ENCODE measurements at places on chromosomes 7 and 10.

GRCh38 chr7:32490127-32490796 is at the start of gene LSM5:
Gene LSM5 (minus strand): TSS chr7:32490380. CDS start chr7:32490365, 15 bp downstream.
- DNase-seq, result peak; percentile 84

DNA sequence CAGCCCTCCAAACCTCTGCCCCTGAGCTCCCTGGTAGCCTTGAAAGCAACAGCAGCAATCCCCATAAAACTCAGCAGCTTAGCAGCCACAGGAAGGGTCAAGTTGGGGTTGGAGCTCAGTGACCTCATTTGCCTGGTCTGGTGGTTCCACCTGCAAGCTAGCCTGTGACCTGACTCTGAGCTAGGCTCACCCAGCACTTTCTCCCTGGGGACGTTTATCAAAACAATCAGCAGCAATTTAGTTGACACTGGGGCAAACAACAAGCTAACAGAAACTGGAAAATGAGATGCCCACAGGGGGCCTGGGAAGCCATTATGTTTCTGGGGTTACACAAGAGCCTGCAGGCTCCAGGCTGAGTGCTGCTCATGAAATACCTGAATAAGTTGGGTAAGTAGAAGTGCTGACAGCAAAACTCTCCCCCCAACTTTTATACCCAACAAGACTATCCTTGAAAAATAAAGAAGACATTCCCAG is 22.4 kb upstream of the CRYGN start:
- no peak for DNase-seq

DNA sequence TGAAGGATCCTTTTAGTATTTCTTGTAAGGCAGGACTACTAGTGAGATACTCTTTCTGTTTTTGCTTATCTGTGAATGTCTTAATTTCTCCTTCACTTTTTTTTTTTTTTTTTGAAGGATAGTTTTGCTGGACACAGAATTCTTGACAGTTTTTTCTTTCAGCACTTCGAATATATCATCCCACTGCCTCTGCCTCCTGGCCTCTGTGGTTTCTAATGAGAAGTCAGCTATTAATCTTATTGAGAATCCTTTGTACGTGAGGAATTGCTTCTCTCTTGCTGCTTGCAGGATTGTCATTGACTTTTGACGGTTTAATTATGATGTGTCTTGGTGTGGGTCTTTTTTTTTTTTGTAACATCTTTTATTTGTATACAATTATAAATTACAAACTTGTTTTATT is 12.6 kb upstream of the WAC start:
- no peak for DNase-seq

GRCh38 chr10:6141296-6142151 is 52.7 kb downstream of the RBM17 start:
- DNase-seq, result no peak

DNA sequence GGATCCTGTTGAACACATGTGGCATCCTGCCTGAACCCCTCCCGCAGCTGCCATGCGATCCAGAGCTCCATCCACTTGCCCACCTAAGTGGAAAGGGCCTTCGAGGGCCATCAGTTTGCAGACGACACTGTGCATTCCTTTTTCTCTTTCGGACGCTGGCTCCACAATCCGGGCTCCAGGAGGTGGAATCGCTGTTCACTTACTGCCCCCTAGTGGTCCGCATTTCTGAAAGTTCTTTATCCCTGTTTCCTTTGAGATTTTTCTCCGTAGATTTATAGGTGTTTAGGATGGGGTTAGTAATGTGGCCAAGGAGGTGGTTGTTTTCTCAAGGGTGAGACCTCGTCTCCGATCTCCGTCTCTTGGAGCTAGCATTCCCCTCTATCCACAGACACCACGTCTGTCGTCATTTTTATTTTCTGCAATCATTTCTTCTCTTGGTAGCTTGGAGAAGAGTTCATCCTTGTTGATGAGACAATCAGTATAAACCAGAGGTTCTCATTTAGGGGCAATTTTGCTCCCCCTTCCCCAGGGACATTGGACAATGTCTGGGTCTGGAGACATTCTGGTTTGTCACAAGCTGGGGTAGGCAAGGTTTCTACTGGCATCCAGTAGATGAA is 204.6 kb downstream of the ARHGAP21 start:
- no peak for DNase-seq

GRCh38 chr7:91436655-91437054 is 172.4 kb downstream of the FZD1 start:
- no peak for DNase-seq

DNA sequence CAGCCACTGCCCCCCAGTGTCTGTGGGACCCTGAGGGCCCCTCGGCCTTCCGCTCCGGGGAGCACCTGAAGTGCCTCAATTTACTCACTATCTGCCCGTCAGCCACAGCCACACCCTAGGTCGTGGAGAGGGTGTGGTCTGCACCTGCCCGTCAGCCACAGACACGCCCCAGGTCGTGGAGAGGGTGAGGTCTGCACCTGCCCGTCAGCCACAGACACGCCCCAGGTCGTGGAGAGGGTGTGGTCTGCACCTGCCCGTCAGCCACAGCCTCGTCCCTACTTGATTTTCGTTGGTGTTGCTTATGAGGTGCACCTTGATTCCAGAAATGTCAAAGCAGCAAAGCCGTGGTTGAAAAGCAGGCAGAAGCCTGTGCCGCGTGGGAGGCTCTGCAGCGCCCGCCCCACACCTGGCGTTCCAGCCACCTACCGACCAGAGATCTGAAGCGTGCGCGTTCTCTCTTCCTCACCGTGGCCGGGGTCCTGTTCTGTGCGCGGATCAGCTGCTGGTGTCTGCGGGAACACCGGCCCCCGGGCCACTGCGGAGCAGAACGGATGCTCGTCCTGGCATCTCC is 101.6 kb downstream of the DYNC2I1 start:
- DNase-seq, result no peak

DNA sequence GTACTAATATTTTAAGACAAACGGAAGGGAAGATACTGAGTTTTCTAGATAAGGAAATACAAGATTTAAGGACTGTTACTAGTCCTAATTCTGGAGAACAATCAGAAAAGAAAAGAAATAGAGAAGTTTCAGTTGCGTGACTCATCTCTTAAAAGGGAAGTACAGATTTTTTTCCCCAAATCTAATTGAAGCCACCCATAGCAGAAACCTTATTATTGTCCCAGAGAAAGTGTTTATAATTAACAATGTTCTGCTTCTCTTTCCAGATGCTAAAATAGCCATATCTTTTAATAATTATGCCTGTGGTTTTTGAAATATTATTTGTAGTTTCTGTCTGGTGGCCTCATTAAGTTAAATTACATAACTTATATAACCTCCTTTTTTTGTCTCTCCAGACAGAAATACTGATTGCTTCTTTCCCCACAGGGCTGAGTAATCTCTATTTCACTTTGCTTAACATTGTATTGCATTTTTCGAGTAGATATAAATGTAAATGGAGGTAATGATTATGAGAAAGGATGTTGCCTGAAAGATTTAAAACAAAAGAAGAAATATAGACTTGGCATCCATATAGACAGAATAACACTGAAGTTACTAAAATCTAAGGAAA is 240.7 kb upstream of the MBL2 start:
- no peak for DNase-seq

DNA sequence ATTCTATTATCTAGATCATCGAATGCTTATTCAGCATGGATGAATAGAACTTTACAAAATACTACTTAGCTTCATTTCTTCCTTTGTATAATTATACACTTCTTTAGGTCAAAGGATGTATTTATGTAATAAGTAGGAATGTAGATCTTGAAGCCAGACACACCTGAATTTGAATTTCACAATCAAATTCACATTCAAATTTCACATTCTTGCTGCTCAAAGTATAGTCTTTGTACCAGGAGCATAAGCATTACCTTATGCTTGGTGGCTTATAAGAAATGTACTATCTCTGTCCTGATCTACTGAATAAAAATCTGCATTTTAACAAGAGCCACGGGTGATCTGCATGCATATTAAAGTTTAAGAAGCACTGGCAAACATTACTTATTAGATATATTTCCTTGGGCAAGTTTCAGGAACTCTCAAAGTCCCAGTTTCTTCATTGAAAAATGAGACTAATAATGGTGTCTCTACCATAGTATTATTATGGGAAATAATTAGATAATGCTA is 112.8 kb downstream of the CACNA2D1 start:
- DNase-seq, result no peak

GRCh38 chr10:100370714-100371481 is 23.9 kb downstream of the SCD start:
- peak; percentile 32 for DNase-seq

- no peak for DNase-seq
Observed at GRCh38 chr10:48574322-48574796, 30.5 kb downstream of the ARHGAP22 start.

DNA sequence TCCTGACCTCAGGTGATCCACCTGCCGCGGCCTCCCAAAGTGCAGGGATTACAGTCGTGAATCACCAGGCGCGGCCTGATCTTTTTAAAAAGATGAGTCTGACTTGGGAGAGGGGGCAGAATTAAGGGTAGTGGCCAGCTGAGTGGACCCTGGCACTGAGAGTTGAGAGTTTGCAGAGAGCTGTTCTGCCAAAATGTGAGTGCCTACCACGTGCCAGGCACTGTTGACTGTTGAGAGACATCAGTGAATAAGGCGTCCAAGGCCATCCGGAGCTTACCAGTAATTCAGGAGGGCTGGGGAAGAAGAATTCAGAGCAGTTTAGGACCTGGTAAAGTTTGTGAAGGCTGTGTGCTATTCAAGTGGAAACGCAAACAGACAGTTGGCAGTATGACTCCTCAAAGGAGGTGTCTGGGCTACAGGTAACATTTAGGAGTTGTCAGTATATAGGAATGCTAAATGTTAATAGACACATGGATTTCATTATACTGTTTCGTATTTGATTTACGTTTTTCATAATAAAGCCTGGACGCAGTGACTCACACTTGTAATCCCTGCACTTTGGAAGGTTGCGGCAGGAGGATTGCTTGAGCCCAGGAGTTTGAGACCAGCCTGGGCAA is 1.5 kb downstream of the NIPSNAP2 start:
- DNase-seq, result no peak

DNA sequence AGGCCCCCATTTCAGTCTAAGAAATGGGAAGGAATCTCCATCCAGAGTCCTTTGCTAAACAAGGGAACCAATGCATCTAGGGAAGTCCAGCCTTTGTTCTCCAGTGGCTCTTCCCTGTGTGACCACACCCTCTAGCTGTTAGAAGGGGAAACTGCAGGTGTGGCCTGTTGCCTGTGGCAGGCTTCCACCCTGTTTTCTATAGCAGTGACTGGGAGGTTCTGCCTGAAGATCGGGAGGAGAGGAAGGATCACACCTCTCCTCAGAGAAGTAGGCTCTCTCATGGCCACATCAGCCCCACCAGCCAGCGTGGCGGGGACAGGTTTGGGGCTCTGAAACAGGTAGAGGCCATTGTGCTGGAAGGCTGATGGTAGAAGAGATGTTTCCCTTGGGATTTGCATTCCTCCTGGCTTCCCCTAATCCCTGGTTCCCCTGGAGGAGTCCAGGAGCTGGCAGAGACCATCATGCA is 47.7 kb upstream of the TRIM8 start:
- DNase-seq, result no peak

DNA sequence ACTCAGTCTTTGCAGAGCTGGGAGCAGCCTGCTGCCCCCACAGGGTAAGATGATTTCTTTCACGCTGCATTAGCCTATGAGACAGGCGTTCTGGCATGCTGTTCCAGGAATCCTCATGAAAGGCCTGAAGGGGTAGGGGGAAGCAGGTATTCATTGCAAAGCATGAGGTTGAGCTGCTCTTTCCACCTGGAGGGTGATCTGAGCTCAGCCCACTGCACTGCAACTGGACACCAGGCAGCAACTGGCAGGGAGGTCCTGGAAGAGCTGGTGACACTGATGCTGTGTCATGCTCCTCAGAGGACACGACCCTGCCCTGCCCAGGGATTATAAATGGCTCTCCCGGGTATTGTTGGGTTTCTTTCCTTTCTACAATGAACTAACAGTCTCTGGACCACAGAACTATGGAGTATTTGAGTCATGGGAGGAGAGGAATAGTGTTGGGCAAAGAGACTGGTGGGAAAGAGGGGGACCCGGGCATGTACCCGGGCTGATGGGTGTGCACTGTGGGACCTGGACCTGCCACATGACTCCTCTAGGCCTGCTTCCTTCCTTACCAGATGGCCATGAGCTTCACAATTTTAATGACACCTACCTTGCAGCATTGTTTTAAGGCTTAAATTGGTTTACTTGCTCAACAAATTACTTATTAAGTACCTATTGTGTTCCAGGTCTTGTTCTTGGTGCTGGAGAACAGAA is 24.3 kb downstream of the SLC25A28 start:
- no peak for DNase-seq

DNA sequence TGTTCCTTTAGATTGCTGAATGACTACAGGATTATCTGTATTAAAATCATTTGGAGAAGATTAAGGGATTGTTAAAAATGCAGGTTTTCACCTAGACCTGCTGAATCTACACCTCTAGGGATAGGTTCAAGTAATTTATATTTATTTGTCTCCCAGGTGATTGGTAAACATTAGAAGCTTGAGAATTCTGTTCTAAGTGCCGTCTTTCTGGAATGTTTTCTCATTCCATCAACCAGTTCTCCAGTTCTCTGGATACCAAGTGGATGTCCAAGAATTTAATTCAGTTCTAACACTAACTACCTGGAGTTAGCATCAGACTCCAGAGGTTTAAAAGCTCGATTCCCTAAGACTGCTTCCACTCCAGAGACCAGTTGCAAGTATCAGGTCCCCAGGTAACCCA is 110.9 kb downstream of the PRTFDC1 start:
- DNase-seq, result no peak

DNA sequence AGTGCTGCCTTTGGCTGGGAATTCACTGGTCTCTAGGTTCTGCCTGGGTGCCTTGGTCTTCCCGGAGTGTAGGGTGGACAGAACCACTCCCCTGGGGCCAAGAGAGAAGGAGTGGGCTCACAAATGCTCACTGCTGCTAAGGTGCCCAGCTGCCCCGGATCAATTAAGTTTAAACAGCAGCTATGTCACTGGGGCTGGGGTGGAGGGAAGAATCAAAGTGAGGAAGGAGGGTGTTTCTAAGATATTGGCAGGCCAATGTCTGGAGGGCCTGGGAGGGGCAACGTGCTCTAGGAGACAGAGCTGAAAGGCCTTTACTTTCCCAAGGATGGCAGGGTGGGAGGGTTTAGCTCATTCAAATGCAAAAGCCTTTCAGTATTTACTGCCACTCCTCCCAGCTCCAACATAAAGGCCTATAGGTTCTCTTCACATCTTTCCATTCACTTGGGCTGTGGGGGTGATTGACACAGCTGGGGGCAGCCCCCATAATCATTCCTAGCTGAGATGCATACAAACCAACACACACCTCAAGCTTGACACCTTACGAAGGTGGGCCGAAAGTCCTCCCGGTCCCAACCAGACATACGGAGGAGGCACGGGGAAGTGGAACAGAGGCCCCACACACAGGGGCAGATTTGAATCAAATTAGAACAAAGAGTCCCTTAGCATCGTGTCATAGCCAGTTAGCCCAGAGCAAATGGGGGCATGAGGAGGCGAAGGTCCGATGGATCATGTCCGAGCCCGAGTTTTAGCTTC is 108.0 kb upstream of the EFCAB10 start:
- no peak for DNase-seq

- DNase-seq, result no peak
Observed at GRCh38 chr7:19410106-19410505, 264.9 kb upstream of the FERD3L start.

- DNase-seq, result no peak
Observed at GRCh38 chr10:5892007-5892406, 2.0 kb downstream of the FBH1 start.
